Heart left ventricle (tissue), 16 donors: ENCODE measurements at places on chromosomes 3 and 15.
A peak's percentile ranks its signal among the peaks of the same experiment; 100 is the strongest.

GRCh38 chr3:18382760-18383369 is 42.3 kb downstream of the SATB1 start:
- no peak for DNase-seq

DNA sequence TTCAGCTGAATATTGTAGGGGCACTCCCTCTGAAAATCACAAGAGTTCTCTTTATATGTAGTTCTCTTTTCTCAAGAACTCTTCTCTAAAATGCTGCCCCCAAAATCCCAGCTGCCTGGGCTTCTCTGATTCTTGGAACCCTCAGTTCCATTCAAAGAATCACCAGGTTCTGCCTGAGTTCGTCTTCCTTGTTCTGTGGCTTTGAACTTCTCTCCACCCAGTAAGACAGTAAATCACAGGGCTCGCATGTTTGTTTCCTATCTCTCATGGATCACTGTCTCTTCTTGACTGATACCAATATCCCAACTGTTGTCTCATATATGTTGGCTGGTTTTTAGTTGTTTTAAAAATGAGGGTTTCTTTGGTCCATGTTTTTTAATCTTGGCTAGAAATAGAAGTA is 359.5 kb upstream of the CBLB start:
- no peak for DNase-seq

DNA sequence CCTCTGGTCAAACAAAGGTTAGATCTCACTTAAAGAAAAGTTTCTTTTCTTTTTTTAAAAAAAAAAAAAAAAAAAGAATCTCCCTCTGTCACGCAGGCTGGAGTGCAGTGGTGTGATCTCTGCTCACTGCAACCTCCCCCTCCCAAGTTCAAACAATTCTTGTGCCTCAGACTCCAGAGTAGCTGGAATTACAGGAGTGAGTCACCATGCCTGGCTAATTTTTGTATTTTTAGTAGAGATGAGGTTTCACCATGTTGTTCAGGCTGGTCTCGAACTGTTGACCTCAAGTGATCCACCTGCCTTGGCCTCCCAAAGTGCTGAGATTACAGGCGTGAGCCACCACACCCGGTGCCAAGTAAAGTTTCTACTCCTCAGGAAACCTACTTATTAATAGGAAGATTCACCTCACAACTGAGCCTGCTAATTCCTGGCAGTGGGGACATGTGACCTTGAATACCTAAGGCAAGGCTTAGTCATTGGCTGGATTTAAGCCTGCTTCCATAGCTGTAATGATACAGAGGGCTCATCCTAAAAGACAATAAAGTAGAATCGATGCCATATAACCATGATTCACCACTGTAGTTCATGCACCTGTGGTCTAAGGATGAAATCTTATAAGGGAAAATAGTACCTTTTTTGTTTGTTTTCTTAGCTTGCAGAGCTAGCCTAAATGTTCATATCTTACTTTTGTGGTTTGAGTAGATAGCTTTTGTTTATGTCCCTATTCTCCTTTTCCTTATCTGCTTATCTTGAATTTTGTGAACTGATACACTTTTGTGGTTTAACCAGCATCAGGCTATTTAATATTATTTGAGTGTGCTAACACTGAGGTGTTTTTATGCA is 24.8 kb upstream of the RBMS3 start:
- DNase-seq = no peak

- peak; percentile 38 for DNase-seq
Measured at GRCh38 chr3:169663951-169664820, 674 bp upstream of the MECOM start.

- peak; percentile 78 for DNase-seq
Measured at GRCh38 chr15:77634266-77634962, 1.7 kb upstream of the LINGO1 start.

GRCh38 chr15:23646165-23647000 is 1.3 kb downstream of the MAGEL2 start:
- no peak for DNase-seq

- DNase-seq = no peak
Measured at GRCh38 chr3:8011902-8012301, 489.7 kb upstream of the LMCD1 start.

- DNase-seq = no peak
Measured at GRCh38 chr3:124532071-124532470, 198.2 kb upstream of the UMPS start.

DNA sequence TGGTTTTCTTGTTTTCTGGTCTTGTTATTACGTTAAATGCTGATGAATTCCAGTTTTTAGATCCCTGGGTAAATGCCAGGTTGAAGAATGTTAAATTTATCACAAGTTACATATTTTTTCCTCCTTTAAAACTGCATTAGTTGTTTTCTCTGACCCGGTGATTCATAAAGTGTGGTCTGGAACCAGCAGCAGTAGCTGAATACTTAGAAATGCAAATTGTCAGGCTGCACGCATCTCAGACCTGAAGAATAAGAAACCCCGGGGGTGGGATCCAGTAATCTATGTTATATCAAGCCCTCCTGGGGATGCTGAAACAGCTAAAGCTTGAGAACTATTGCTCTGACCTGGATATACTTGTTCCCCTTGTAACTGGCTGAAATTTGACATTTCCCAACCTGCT is 69.1 kb downstream of the PEX5L start:
- no peak for DNase-seq

DNA sequence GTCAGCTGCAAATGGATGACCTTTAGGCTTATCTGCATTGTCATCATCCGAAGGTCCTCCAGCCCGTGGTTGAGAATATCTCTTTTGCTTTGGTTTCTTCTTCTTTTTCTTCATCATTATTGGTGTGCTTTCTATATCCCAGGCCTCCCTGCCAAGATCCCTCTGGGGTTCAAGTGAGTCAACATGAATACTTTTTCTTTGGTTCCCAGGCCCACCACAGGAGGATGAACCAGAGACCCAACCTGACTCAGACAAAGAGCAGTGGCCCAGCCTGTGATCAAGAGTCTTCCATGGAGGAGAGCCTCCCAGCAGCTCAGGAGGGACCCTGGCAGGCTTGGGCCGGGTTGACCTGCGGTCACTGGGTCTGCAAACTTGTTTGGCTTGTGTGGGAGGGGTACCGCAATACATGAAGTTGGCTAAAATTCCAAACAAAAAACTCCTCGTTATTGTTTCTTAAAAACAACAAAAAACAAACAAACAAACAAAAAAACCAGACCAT is 104.2 kb downstream of the MAP4 start:
- DNase-seq = no peak

DNA sequence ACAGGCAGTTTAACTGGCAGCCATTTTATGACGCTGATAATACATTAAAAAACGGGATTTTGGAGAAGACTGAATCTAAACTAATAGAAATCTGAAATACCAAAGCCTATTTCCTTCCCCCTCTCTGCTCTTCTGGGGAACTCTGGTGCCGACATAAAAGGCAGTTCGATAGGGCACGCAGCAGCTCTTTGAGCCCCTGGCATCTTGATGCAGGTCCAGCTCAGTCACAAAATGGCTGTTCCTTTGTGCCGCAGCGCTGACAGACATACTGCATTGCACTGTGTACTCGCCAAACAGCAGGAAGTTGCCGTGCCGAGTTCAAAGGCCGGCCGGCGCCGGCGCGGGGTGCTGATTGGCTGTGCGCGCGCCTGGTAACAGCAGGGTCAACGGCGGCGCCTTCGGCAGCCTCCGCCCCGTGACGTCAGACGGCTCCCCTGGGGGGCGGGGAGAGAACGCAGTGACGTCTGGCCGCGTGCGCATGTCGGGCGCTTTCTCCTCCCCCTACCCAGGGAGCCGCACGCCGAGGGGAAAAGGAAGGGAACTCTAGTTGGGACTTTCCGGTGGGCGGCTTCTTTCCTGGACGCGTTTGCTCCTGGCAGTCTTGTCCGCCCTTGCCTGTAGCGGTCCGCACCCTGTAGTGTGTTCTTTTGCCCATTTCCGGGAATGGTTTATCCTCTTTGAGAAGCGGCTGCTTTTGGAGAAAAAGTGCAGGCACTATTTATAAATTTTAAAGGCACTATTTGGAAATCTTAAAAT is 4.0 kb downstream of the CHD2 start:
- peak; percentile 99 for DNase-seq

- DNase-seq = no peak
Measured at GRCh38 chr3:141603473-141604035, 116.7 kb downstream of the RASA2 start.

DNA sequence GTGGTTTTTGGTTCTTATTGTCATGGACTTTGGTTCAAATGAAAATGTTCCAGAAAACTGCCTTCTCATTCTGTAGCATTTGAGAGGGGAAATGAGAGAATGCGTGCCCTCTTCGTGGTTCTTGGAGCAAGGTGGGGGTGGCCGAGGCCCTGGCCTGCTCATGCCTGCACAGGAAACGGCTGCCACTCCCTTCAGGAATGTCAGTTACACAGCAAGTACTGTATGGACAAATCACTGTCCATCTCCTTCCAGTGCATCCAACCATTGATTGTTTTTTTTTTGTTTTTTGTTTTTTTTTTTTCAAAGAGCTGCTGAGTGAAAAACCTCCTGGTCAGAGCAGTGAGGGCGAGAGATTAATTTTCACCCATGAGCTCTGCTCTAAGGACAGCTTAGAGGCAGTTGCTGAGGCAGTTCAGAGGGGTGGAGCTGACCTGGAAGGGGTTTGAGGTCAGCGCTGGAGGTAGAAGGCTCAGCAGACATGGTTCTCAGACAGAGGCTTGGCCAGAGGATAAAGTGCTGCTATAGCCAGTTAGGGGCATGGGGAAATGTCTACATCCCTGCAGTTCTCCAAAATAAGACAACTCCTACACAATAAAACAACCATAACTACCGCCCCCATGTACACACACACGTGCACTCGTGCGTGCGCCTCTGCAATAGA is 20.2 kb upstream of the KIF23 start:
- DNase-seq = no peak

DNA sequence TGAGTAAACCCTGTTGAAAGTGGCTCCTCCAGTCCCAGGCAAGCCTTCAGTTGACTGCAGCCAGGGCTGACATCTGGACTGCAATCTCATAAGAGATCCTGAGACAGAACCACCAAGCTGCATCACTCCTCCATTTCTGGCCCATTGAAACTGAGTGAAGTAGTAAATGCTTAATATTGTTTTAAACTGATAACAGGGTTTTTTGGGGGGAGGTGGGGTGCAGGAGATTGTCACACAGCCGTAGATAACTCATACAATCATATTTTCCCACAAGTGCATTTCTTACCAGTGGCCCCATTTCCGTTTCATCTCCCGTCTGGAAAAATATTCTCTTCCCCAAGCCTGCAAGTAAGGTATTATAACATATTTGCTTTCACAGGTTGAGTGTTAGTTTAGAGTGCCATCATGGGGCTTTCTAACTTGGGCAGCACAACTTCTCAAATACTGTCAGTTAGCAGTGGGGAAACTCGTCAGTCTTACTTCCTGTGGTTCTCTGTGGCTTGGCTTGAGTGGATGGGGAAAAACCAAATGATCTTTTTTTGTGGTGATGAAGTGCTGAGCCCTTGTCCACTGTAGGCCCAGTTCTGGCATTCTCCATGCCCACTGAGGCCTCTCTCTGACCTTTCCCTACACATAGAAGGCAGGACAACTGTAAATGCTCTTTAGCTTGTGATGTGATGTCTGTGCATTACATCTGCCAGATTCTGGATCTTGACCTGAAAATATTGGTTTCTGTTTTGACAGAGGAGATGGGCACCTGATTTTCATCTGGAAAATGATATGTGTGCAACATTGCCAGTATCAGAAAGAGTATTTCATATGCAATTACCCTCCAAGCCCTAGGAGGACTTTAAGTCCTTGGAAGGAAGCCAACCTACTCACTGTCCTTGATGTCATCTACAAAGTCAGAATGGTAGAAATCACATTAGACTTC is 90.1 kb upstream of the BHLHE40 start:
- DNase-seq = no peak

DNA sequence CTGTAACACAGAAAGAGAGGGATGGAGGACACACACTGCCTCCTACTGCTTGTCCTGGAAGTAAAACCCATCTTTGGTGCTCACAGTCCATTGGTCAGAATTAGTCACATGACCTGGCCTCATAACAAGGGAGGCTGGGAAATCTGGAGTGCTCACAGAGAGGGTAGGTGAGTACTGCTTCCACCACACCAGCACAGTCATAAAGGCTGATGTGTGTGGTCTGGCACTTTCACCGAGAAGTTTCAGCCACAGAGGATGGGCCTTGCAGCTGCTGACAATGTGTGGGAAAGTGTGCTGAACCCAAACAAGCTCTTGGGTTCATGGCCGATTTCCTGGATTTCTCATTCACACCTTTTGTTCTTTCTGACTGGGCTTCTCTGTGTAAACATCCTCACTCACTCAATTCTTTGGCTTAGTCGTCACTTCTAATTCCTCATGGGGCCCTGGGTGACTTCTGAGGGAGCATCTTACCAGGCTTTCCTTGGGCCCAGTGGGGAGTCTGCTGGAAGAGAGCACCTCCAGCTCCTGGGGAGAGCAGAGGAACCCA is 100.7 kb downstream of the ASB7 start:
- no peak for DNase-seq

GRCh38 chr3:22029480-22029879 is 278.5 kb upstream of the ZNF385D start:
- no peak for DNase-seq

- no peak for DNase-seq
Measured at GRCh38 chr3:45016916-45017315, 9.2 kb upstream of the CLEC3B start.
